ENCODE measurements at places on chromosomes 3 and 15.

GRCh38 chr3:109803274-109803673, 465.9 kb upstream of the DPPA4 start:
- peak; percentile 7 for DNase-seq

- DNase-seq = no peak
Measured at GRCh38 chr3:138113326-138113725, 2.1 kb downstream of the DZIP1L start.

DNA sequence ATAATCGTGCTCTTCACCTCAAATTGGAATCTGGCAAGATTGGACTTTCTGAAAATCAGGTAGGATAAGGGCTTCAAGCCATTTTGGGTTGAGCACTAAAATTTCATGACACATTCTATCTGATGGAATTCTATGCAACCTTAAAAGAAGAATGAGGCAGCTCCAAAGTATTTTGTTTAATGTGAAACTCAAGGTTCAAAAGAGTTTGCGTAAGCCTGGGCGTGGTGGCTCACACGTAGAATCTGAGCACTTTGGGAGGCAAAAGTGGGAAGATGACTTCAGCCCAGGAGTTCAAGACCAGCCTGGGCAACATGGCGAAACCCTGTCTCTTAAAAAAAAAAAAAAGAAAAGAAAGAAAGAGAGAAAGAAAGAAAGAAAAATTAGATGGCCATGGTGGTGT, 3.6 kb upstream of the PLA1A start:
- DNase-seq = no peak

DNA sequence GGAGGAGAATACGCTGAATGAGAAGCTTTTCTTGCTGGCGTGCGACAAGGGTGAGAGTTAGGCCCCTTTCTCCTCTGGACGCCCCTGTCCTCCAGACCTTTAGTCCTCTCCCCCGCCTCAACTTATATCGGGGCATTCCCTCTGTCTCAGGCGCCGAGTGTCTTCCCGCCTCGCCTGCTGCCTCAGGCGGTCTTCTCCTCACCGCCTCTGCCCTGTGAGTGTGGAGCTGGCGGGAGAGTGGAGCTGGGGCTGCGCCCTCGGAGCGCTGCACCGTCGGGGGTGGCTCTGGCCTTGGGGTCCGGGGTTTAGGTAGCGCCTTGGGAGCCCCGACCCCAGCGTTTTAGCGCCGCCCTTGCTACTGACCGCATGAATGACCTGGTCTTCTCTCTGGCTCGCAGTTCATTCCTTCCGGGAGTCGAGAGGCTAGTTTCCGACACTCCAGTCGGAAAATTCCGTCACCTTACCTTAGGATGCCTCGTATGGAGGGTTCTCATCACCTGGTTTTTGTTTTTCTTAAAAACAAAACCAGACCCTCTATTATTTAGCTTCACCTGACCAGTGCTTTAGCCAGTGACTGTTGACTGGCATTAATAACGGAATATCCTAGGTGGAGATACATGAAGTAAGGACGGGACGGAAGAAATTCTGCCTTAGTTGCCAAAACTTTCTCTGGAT, 985 bp downstream of the TRPC1 start:
- peak; percentile 30 for DNase-seq

DNA sequence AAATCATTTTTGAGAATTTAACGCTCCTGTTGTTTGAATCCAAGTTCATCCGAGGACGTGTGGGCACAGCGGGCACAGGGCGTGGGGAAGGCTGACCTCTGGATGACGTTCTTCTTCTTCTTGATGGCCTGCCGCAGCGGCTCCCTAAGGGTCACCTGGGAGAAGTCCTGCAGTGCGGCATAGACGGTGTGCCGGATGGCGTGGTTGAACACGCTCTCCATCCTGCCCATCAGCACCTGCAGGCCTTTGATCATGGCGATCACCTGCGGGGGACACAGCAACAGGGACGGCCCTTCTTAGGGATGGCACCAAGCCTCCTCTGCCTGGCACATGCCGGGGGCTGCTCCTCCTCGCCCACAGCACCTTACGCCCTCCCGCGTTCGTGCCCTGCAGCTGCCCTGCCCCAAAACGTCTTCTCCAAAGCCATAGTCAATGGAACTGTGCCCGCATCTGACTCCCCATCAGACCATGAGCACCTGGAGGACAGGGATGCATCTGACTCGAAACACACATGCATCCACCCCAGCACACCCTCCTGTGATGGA, 61.5 kb downstream of the CYFIP1 start:
- DNase-seq = no peak

GRCh38 chr15:75761446-75762356, 49.1 kb upstream of the CSPG4 start:
- DNase-seq = no peak

GRCh38 chr3:72678867-72679266, 169.4 kb downstream of the SHQ1 start:
- DNase-seq = no peak

GRCh38 chr3:42660131-42660715, 6.7 kb downstream of the ZBTB47 start:
- DNase-seq = peak; percentile 54

DNA sequence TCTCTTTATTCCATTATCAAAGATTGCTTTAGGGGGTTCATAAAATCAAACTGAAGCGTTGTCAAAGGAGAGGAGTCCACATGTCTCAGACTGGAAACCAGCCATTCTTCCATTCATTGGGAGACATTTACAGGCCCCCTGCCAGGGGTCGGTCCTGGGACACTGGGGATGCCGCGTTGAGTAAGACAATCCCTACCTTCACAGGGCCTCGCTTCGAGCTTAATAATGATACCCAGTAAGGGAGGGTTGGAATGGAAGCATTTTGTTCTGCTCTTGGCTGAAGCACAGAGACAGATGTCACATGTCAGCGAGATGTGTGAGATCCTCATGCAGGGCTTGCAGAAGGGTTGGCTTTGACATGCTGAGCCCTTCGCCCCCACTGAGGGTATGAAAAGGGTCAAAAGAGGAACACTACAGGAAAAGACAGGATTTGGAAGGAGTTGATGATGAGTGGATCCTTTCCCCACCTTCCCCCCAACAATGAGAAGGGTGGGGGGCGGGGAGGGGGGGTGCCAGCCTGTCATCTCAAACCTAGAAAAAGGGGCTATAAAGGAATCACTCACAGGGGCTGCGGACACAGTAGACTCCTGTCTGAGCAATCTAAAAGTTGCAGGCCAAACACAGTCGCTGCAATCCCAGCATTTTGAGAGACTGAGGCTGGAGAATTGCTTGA, 25.6 kb upstream of the ARL8B start:
- no peak for DNase-seq

- no peak for DNase-seq
Measured at GRCh38 chr3:113985541-113985940, 37.7 kb downstream of the ZDHHC23 start.

GRCh38 chr3:71309886-71310285, 273.6 kb downstream of the FOXP1 start:
- peak; percentile 62 for DNase-seq

- no peak for DNase-seq
Measured at GRCh38 chr3:187958432-187959003, 195.4 kb upstream of the LPP start.

DNA sequence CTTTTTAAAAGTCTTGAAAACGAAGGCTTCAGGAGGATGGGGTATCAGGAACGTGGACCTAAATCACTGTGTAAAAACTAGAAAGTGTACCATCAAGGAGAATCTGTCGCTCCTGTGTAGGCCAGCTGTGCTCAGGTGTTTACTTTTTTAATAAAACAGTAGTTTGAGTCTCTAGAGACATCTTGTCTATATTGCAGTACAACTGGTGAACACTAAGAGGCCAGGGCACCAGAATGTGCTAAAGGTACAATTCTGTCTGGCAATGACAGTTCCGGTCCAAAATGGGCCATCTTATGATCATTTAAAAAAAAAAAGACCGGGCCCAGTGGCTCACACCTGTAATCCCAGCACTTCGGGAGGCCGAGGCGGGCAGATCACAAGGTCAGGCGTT, 61.8 kb upstream of the MCF2L2 start:
- DNase-seq = no peak

DNA sequence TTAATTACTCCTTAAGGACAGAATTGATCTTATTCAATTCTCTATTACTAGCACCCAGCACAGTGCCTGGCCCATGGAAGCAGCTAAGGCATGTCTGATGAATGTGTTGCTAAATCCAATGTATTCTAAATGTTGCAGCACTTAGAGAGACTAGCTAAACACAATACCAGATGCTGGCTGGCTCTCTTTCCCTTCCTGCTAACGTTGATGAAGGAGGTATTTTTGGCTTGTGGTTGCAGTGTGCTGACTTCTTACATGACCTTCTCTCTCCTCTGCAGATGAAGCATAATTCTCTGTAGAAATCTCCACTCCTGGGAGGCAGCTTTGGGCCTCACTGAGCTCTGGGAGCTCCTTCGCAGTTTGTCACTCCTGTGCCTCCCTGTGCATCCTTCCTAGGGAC, 183.6 kb downstream of the PEX5L start:
- DNase-seq = peak; percentile 87

DNA sequence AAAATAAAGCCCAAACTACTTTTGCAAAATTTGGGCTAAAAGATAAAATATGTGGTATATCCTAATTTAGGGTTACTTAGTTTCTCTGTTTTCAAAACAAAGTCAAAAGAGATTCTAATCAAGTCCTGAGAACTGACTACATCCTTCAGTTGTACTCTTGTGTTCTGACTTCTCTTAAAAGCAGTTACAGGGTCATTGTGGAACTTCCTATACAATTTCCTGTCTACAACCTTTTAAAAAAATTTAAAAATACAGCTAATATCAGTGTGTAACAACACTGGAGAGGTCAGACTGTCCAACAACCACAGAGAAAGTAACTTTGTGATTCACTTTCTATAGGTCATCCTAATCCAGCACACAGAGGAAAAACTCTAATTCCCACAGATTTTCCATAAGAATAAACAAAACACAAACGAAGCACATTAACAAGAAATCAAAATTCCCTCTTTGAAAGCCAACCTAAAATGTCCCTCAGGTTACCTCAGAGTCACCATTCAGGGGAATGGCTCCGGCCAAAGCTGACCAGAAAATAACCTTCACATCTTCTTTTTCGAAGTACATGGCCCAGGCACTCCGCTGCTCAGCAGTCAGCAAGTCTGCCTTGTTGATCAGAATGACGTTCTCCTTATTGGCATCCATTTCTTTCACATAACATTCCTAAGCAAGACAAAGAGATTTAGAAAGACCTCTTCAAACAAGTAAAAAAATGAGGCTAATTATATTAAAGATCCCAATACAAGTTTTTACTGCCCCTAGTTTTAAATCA, 13.3 kb downstream of the LSG1 start:
- DNase-seq = no peak

GRCh38 chr15:70799667-70800450, 36.5 kb upstream of the UACA start:
- peak; percentile 99 for DNase-seq

- DNase-seq = peak; percentile 75
Measured at GRCh38 chr3:159726231-159726964, 262.2 kb upstream of the IL12A start.

- no peak for DNase-seq
Measured at GRCh38 chr3:99066863-99067262, 165.4 kb upstream of the DCBLD2 start.

GRCh38 chr15:99158626-99159412, 53.9 kb downstream of the SYNM start:
- DNase-seq = no peak

GRCh38 chr15:34657469-34658127, 74.1 kb upstream of the GOLGA8B start:
- no peak for DNase-seq

DNA sequence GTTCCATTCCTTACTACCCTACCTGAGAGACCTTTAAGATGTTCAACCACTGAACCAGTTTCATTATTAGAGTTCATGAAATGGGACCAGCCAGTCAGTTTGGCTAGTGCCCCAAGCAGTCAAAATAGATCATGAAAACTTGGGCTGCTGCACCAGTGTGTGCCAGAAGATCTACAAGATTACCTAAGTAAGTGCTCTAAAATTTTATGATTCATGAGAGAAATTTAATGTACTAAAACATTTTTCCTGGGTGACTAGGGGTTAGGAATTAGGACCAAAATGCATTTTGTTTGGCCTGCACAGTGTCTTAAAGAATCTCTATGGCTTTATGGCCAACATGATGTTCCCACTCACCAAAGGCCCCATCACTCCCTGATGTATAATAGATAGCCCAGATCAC, 214.7 kb downstream of the ATP8B4 start:
- no peak for DNase-seq

DNA sequence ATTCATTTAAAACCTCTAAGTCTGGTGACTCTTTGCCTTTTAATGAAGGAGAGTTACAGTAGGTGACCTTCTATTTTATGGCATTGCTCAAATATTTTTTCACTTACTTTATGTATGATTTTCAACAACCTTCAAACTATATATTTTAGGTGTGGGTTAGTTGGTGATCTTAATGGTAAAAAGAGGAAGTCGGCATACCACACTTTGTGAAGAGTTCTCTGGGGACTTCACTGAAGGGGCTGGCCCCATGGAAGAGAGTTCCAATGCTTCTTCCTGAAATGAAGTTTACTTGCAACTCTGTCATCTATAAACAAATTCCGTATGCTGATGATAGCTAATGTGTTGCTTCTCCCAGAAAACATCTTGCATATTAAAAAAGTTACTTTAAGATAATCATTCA, 647.0 kb upstream of the SGO1 start:
- DNase-seq = no peak

DNA sequence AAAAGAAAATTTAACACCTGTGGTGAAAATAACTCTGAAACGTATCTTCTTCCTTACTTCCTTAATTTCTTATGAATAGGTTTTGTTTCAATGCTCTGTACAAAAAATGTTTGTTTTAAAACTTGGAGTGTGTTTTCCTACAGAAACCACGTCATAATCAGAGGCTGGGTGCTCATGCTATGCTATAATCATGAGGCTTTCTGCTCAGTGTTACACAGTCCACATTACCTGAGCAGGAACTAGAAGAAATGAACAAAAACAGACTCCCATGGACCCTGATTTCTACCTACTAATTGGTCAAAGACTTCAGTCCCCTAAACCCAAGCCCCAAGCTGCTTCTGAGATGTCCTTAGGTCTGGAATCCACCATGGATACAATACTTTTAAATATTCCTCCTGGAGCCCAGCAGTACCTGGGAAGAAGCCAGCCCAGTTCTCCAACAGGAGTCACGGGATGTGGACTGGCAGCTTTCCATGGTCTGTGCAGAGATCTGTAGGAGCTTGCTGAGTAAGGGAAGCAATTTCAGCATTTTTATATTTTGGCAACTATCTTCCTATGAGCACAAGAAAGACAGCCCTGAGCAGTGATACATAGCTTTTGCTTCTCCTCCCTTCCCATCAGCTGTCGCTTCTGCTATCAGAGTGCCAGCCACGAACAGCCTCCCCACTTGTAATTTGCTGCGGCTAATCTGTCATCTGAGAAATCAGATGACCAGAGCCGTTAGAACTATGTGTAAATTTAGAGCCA, 65.6 kb downstream of the WDR72 start:
- DNase-seq = no peak

GRCh38 chr3:171516765-171517164, 56.6 kb upstream of the TNIK start:
- no peak for DNase-seq

Measured in iris pigment epithelial cell (primary cell).